SK-N-DZ (cell line): ENCODE measurements at places on chromosomes 3 and 15.

DNA sequence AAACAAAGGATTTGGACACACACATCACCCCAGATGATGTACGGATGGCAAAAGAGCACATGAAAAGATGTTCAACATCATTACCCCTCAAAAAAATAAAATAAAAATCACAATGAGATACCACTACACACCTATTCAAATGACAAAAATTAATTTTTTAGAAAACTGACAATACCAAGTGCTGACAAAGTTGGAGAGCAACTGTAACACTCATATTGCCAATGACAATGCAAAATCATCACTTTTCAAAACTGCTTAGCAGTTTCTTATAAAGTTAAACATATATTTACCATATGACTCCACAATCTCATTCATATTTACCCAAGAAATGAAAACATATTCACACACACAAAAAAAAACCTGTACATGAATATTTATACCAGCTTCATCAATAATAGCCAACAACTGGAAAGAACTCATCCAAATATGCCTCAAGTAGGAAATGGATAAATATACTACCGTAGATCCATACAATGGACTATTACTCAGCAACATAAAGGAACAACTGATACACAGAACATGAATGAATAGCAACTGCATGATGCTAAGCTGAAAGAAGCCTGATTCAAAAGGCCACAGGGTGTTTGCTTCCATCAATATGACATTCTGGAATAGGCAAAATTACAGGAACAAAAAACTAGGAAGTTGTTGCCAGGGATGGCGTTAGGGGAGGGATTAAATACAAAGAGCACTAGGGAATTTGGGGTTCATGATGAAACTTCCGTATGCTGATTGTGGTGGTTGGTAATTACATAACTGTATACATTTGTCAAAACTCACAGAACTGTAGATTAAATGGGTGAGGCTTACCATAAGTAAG lies 1.3 kb downstream of the FSIP1 start:
- DNase-seq = no peak

- DNase-seq = no peak
These were observed 145.0 kb upstream of the MCTP2 start for GRCh38 chr15:94086341-94086740.

DNA sequence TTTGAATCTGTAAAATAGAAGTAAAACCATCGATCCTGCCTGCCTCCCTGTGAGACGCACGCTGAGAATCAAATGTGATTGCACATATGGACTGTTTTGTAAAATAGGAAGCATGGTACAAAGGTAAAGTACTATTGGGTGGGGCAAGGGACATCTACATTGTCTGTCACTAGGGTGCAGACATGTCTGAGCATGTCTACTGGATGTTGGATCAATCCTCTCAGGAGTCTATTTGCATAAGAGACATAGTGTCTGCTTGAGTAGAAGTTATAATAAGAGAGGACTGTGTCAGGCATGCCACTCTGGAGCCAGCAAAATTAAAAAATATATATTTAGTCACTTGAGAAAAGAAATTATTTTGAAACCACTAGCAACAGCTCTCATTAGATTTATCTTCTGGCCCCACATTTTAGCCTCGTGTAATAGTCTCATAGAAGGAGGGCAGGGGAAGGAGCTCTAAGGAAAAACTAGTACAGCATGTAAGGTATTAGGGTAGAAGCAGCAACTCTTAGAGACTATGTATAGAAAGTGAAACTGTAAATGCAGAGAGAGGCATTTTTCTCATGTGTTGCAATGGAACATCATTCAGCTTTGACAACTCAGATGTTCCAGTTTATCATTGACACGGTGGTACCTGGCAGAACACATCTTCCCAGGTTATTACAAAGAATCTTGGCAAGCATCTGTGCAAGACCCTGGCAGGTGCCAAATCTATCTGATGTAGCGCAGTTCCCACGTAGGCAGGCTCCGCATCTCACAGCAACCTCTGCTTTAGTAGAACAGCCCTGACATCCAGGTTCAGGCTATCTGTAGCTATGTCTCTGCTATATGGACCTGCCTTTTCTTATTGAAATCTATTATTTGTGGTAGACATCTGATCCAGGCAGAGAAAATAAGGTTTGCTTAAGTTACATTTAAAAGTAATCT lies 85.2 kb upstream of the CHL1 start:
- DNase-seq = no peak

DNA sequence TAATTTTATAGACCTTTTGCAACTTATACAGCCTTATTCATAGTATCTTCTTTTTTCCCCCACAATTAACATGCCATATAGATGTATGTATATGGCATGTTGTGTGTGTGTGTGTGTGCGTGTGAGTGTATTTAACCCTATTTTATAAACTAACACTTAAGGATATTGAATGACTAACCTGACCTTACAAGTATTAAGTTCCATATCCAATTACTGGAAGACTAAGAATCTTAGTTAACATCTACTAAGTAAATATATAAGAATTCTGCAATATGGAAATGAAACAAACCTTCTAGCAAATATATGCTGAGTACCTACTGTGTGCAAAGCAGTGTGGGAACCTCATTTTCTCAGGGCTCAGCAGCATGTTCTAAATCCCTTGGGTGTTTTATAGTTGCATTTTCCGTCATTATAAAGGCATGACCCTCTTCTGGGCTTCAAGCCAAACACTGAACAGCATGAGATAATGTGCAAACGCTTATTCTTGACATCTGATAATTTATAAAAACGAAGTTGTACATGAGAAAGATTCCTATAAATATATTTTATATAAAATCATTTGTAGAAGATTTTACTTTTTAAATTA lies 105.5 kb downstream of the NLGN1 start:
- DNase-seq = no peak

DNA sequence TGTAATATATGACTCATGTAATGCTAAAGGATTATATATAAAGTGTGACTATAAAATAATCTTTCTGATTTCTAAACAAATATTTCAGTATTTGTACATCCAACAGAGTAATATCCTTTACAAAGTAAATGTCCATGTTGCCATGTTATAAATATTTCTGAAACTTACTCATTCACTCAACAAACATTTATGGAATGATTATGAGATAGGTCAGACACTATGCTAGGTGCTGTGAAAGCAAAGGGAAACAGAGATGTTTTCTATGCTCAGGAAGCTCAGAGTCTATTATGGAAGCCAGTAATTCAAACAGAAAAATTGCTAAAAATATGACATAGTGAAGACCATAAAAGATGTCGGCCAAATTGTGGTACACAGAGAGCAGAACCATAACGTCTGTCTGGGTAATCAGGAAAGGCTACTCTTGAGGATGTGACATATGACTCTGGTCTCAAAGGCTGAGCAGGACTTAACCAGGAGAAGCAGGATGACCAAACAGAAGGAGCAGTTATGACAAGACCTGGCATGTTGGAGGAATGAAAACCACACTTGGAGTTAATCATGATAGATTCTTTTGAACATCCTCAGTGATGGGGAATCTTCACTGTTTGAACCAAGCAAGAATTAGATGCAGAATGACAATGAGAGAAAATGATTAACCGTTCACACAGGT lies 39.0 kb upstream of the MYO5C start:
- no peak for DNase-seq

DNA sequence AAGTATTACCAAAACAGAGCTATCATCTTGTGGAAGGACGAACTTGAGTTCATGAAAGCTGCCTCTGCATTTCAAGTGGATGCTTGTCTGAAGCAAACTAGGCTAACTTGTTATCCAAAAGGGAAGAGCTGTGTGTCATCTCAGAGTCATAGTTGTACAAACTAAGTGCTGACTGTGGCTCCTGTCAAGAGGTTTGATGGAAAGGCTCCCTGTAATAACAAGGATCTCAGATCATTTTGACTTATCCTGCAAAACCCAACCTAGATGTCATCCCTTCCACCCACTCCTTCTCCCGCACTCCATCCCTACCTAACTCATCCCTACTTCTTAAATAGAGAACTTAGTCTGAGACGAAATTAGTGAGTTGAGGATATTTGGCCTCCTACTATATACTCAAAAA lies 110.8 kb downstream of the NR2E3 start:
- no peak for DNase-seq

DNA sequence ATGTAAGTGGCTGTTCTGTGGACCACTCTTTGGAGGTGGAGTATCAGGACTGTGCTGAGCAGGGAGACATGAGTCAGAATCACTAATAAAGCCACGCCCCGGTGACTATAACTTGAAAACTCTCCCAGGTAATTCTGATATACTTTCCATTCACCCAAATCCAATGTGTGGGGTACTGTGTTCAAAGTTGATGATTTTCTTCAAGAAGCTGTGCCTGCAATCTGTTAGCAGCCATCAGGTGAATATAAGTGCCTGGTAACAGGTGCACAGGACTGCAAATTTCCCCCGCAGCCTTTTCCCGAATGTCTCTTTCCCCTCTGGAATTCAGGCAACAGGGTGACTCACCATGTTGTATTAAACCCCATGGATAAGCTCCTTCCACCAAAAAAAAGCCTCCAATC lies 17.0 kb downstream of the MAGI1 start:
- no peak for DNase-seq

DNA sequence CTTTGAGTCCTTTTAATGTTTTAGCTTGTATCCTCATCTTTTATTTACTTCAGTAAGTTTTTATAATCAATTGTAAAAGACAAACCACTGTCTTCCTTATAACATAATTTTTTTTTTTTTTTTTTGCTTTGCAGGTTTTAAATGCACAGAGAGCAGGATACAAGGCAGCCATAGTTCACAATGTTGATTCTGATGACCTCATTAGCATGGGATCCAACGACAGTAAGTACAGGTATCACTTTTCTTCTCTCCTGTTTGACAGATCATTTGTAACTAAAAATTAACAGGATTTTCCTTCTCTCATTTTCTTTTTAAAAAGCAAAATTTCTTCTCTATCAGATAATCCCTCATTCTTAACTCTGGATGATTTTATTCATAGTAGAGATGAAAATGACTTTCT lies 75.4 kb downstream of the PFN2 start:
- DNase-seq = no peak

DNA sequence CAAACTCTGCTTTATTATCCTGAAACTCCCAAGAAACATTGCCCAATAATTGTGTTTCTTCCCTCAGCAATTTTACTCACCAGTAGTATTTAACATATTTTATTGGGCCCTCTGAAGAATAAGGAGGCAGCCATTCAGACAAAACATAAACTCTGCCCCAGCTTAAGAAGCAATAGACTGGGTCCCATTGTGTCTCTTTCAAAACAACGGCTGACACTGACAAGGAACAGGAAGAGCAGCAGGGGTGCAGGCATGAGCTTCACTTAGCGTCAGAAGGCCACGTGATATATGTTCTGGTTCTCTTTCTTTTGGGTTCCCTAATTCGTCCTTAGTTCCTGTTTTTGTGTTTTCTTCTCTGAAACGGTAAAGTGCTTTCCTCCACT lies 242.3 kb downstream of the FHIT start:
- no peak for DNase-seq

- DNase-seq = no peak
These were observed 3.0 kb downstream of the SKIL start for GRCh38 chr3:170360466-170360865.

GRCh38 chr15:85457392-85457968 lies 77.1 kb downstream of the AKAP13 start:
- no peak for DNase-seq

- DNase-seq = no peak
These were observed 220.1 kb downstream of the P3H2 start for GRCh38 chr3:189900578-189900977.

DNA sequence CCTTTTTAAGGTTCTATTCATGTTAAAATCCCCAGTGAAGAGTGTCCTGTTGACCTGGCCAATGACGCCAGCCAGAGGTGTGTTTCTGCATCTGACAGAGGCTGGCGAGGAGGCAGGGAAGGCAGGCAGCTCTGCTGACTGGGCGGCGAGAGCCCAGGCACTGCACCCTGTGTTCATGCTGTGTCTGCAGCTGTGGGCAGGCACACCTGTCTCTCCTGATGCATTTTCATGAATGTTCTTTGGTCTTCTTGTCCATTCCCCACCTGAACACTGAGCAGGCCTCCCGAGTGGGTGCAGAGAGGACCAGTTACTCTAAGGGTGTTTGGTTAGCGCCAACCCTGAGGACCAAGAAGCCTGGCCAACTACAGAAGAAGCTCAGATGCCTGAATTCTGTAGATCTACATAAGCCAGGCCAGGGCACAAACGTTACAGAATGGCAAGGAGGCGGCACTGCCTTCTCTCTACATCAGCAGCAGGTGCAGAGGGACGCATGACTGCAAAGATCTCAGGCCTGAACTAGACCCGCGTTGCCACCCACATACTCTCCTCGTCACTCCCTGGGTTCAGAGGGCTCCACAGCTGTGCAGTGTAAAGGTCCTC lies 233.7 kb downstream of the OCA2 start:
- DNase-seq = no peak

DNA sequence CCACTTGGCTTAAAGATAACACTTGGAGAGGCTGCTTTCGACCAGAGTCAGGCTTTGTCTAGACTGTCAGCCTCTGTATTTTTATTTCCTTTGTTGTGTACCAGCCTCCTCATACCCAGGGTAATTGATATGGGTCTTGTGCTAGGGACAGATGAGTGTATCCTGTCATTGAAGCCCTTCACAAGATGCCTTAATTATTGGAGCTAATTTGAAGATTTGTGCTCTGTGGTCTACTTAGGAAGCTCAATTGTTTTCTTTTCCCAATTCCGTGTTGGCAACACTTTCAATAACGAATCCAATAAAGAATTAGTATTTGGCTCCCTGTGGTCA lies 60.5 kb upstream of the DPH6 start:
- DNase-seq = no peak

DNA sequence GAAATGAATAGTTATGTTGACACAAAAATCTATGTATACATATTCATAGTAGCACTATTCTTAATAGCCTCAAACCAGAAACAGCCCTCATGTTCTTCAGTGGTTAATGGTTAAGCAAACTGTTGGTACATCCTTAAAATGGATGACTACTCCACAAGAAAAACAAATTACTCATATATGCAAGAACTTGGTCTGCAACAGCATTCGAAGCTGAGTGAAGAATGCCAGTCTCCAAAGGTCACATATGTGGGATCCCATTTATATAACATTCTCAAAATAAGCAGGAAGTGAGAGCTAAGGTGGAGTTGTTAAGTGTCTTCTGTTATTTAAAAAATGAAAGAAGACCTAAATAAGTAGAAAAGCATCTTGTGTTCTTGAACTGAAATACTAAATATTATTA lies 365.7 kb downstream of the GABRG3 start:
- no peak for DNase-seq

DNA sequence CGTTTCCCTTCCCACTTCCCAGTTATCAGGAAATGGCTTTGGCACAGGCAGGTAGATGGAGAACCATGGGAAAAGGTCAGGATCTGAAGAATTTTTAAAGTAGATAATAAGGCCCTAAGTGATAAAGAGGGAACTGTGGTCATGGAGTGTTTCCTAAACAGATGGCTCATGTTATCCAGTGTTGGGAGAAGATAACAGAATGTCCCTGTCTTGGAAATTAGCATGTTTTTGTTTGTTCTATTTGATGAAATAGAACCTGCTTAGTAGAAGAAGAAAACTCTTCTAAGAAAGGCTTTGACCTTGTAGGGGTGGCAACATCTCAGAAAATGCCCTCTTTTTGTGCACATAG lies 8.8 kb downstream of the LRRC3B start:
- DNase-seq = no peak

- DNase-seq = no peak
These were observed 62.4 kb downstream of the IFT57 start for GRCh38 chr3:108159865-108160264.
